SK-MEL-5 (cell line): ENCODE measurements at places on chromosomes 13 and 19. TPM values are rescaled to one million over a fixed set of nuclear protein-coding genes. Genes with fewer than 3 reads are reported as not detected.

Gene POU2F2
- total RNA-seq: not detected in 2 replicates

Gene SHISA2
- 51.0 and 51.3 TPM in 2 replicates for total RNA-seq

Gene ZNF737
- total RNA-seq: 8.1 and 10.5 TPM in 2 replicates

Gene ZNF730
- 0.08 and 0.27 TPM in 2 replicates for total RNA-seq

Gene ZNF175
- 3.0 and 4.7 TPM in 2 replicates for total RNA-seq

Gene HSH2D
- not detected in 2 replicates for total RNA-seq
